WTC11 (cell line): ENCODE measurements at places on chromosomes 13 and 19.
A peak's percentile ranks its signal among the peaks of the same experiment; 100 is the strongest.

GRCh38 chr19:2477732-2478191, 1.8 kb downstream of the GADD45B start:
- H3K27me3 ChIP-seq, result peaks cover 54% of the 10 kb centered on the region
- H3K4me3 ChIP-seq, result peak overlapping the region; percentile 93
- H3K36me3 ChIP-seq, result no peaks in the 10 kb centered on the region
- no peak for DNase-seq
- peaks cover 24% of the 10 kb centered on the region for H3K4me1 ChIP-seq
- H3K27ac ChIP-seq, result peak overlapping the region; percentile 94

- H3K27ac ChIP-seq, result no peak overlapping the region
- DNase-seq, result no peak
- no peaks in the 10 kb centered on the region; the same call in 1 of the 2 replicates for H3K27me3 ChIP-seq
- H3K36me3 ChIP-seq, result no peaks in the 10 kb centered on the region
Observed at GRCh38 chr19:30339624-30340525, 32.3 kb upstream of the ZNF536 start.

GRCh38 chr13:28441529-28441928, 53.4 kb downstream of the FLT1 start:
- peak overlapping the region; percentile 97 for H3K27ac ChIP-seq
- no peak for DNase-seq
- peaks cover 55% of the 10 kb centered on the region for H3K36me3 ChIP-seq

DNA sequence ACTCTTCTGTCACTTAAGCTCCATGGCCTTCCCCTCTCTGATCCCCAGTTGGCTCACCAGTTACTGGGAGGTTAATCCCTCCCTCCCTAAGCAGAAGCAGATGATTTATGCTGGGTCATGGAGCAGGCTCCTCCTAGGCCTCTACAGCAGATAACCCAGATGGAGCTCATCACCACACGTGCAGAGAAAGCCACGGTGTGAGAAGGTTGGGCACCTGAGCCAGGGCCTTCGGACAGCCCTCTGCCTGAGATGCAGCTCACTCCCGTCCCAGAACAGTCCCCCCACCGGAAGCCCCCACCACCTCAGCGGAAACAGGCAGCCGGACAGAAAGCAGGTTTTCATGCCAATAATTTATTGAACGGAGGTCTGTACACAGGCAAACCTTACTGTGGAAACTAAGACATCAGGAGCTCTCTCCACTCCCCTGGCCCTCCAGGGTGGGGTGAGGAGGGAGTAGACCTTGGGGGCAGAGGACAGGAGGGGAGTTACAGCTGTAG, 9.8 kb downstream of the ZNF526 start:
- DNase-seq, result no peak
- H3K36me3 ChIP-seq, result peaks cover 54% of the 10 kb centered on the region
- no peak overlapping the region for H3K4me3 ChIP-seq
- H3K27ac ChIP-seq, result peak overlapping the region; percentile 41; the same call in 1 of the 2 replicates
- 0 out of 2 replicates have a peak, but pooled peaks cover 4% of the 10 kb centered on the region for H3K4me1 ChIP-seq

DNA sequence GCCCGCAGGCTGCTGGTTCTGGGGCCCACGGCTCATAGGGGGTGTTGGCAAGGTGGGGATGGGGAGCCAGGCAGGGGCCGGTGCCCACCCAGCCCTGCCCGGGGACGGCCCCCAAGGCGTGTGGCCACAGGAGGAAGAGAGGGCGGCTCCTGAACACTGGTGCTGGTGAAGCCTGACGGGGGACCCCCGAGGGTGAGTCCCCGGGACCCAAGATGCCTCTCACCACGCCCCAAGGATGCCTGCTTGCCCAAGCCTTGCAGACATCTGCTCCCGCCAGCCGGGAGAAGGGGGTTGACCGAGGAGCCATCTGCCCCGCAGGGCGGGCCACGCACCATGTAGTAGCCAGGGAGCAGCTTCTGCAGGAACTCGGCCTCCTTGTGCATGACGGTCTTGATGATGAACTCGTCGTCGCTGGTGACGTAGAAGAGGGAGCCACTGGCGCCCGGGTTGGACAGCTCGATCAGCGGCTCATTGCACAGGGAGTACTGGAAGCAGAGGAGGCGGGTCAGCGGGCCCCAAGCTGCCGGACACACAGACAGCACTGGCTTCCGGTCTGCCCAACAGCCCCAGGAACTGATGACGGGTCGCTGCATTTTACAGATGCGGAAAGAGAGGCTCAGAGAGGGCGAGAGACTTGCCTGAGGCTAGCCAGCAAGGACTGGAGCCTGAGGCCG, 29.6 kb upstream of the CACTIN start:
- no peak overlapping the region for H3K27ac ChIP-seq
- DNase-seq, result no peak
- no peaks in the 10 kb centered on the region for H3K4me1 ChIP-seq
- H3K36me3 ChIP-seq, result peaks cover 16% of the 10 kb centered on the region
- no peaks in the 10 kb centered on the region for H3K27me3 ChIP-seq
- no peak overlapping the region for H3K4me3 ChIP-seq

DNA sequence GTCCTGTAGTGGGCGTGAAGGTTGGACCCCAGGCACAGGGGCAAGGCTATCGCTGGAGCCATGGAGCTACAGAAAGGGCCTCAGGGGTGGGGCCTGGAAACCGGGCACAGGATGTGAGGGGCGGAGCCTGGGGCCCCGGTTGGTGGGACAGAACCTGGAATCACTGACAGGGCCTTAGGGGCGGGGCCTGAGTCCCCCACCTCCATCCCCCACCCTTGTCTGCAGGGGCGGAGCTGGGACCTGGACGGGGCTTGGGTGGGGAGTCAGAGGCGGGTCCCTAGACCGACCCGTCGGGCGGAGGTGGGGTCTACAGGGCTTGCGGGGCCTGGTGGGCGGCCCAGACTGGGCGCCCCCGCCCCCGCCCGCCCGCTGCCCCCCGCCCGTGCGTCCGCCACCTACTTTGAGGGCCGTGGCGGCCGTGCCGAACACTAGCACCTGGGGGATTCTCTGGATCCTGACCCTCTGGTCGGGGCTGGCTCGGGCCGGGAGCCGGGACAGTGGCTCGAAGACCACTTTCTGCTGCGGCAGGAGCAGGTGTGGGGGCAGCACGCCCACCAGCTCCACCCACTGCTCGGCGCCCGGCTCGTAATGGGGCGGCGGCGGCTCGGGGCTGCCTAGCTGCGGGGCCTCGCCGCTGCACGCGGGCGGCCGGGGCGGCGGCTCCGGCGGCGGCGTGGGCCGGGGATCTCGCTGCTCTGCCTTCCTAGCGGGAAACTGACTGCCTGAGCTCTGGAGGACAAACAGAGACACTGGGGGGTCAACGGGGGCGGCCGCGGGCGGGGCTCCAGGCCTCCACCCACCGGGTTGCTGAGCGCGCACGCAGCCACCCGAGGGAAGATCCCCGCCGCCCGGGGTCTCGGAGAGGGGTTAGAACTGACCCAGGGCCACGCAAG, 26.3 kb downstream of the DCAF15 start:
- peaks cover 23% of the 10 kb centered on the region for H3K4me1 ChIP-seq
- DNase-seq, result peak; percentile 99
- H3K27ac ChIP-seq, result peak overlapping the region; percentile 27; the same call in 1 of the 2 replicates
- H3K4me3 ChIP-seq, result peak overlapping the region; percentile 57
- H3K27me3 ChIP-seq, result no peaks in the 10 kb centered on the region; the same call in 1 of the 2 replicates

- no peak overlapping the region for H3K4me3 ChIP-seq
- peaks cover 3% of the 10 kb centered on the region for H3K36me3 ChIP-seq
- H3K27ac ChIP-seq, result no peak overlapping the region
- peaks cover 13% of the 10 kb centered on the region for H3K27me3 ChIP-seq
- DNase-seq, result no peak
Observed at GRCh38 chr19:13712767-13713201, 51.5 kb upstream of the MRI1 start.

- no peaks in the 10 kb centered on the region for H3K27me3 ChIP-seq
- no peaks in the 10 kb centered on the region for H3K36me3 ChIP-seq
- DNase-seq, result no peak
Observed at GRCh38 chr19:5304486-5304885, 36.1 kb downstream of the PTPRS start.

GRCh38 chr19:17488593-17489391, 18.5 kb downstream of the SLC27A1 start:
- DNase-seq, result peak; percentile 99
- peaks cover 21% of the 10 kb centered on the region for H3K4me1 ChIP-seq
- H3K36me3 ChIP-seq, result no peaks in the 10 kb centered on the region
- H3K4me3 ChIP-seq, result peak overlapping the region; percentile 78
- H3K27me3 ChIP-seq, result peaks cover 9% of the 10 kb centered on the region; the same call in 1 of the 2 replicates

GRCh38 chr19:38852231-38853044, 2.7 kb upstream of the HNRNPL start:
- DNase-seq, result peak; percentile 67
- H3K4me1 ChIP-seq, result peaks cover 28% of the 10 kb centered on the region
- peaks cover 14% of the 10 kb centered on the region for H3K27me3 ChIP-seq

DNA sequence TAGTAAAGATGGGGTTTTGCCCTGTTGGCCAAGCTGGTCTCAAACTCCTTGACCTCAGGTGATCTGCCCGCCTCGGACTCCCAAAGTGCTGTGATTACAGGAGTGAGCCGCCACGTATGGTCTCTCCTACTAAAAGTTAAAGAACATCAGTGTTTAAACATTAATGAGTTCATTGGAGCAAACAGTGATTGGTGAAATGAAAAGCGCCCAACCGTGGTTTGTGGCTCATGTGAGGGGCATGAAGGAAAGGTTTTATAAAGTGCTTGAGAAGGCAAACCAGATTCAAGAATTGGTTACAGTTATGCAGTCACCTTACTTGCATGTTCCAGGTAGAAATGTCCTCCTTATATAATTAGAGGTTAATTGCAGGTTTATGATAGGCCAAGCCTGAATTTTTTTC, 109.5 kb downstream of the ZNF675 start:
- H3K27me3 ChIP-seq, result peaks cover 17% of the 10 kb centered on the region
- no peak overlapping the region for H3K27ac ChIP-seq
- DNase-seq, result no peak

- no peak overlapping the region for H3K4me3 ChIP-seq
- DNase-seq, result no peak
- H3K27me3 ChIP-seq, result peaks cover 2% of the 10 kb centered on the region; the same call in 1 of the 2 replicates
Observed at GRCh38 chr13:86765462-86765861, 905.7 kb upstream of the SLITRK5 start.

DNA sequence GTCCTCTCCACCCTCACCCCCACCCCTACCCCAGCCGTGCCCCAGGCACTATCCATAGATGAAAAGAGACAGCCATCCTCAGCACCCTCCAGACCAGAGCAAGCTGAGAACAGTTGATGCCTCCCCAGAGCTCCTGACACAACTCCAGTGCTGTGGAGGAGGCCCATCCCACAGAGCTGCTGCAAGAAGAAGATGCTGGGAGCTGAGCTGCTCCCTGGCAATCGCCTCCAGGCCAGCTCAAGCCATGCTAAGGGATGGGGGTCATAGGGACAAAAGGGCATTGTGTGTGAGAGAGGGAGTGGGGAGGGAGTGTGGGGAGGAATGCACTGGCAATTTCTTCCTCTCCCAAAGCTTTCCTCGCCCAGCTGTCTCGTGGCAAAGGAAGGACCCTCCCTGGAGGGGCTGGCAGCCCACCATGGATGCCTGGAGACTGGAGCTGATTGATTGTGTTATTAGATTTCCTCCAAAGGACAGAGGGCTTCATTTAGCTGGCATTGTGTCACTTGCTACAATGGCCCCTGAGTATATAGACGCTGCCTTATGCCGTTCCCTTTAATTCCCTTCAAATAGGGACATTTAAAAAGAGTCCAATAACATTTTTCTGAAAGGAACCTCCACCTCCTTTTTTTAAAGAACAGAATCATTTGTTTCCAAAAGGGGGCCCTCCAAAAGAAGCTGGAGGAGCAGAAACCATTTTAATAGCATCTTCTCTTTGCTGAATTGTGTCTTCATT, 476.4 kb downstream of the FOXO1 start:
- H3K27ac ChIP-seq, result no peak overlapping the region
- H3K4me3 ChIP-seq, result no peak overlapping the region
- no peak for DNase-seq
- H3K4me1 ChIP-seq, result peaks cover 33% of the 10 kb centered on the region
- H3K36me3 ChIP-seq, result no peaks in the 10 kb centered on the region

DNA sequence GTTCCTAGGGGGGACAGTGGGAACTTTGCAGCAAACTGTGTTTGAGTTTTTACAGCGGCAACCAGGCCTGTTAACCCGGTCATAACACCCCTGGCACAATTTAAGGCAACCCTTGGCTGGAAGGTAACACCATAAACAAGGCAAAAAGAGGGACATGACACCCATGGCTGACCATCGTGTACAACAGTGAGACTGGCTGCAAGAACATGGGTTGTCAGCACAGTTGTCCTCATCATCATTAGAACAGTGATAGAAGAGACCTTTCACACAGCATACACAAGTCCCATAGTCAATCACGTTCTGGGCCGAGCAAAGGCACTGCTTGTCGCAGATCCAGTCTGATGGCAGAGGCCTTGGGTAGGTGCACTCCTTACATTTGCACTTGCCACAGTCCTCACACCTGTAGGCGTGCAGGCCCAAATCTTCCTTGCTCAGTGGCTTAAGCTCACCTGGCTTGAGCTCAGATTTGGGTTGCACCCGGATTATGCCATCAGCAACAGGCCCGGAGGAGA, 4.1 kb downstream of the SPRY2 start:
- H3K27ac ChIP-seq, result peak overlapping the region; percentile 93
- H3K4me1 ChIP-seq, result peaks cover 44% of the 10 kb centered on the region
- H3K36me3 ChIP-seq, result peaks cover 54% of the 10 kb centered on the region
- H3K4me3 ChIP-seq, result no peak overlapping the region

DNA sequence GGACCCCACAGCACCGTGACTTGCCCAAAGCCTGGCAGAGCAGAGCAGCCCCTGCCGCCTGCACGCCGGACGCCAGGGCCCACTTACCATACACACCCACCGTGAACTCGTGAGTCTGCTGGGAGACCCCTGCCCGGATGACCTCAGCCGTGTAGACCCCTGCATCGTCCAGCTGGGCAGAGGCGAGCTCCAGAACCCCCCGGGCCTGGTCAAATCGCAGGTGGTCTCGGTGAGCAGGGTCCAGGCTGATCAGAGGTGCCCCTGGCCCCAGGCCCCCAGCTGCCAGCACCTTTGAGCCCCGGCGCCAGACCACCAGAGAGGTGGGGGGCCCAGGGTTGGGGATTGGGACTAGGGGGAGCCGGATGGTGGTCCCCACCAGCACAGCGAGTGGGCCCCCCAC, 873 bp downstream of the VSIG10L start:
- peaks cover 26% of the 10 kb centered on the region for H3K27me3 ChIP-seq
- H3K4me1 ChIP-seq, result peaks cover 32% of the 10 kb centered on the region
- no peak overlapping the region for H3K27ac ChIP-seq
- peak overlapping the region; percentile 71 for H3K4me3 ChIP-seq

DNA sequence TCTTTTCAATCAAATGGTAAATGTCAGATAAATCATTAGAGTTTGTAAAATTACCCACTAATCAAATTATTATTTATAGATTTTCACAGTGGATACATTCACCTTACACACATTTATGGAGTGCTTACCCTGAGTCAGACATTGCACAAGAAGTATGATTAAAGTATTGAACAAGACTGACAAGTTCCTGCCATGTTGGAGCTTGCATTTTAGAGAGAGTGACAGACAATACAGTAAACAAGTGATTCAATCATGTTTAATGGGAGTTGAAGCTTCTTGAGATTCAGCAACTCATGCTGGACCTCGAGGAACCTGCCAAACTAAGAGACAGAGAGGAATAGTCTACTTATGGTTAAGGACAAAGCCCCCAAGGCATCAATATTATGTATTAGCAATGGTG, 487.8 kb downstream of the PCDH17 start:
- no peaks in the 10 kb centered on the region; the same call in 1 of the 2 replicates for H3K27me3 ChIP-seq
- H3K27ac ChIP-seq, result no peak overlapping the region
- H3K4me3 ChIP-seq, result no peak overlapping the region
- no peaks in the 10 kb centered on the region for H3K4me1 ChIP-seq
- no peaks in the 10 kb centered on the region for H3K36me3 ChIP-seq
- DNase-seq, result no peak
